ENCODE measurements at places on chromosomes 6 and 20.

DNA sequence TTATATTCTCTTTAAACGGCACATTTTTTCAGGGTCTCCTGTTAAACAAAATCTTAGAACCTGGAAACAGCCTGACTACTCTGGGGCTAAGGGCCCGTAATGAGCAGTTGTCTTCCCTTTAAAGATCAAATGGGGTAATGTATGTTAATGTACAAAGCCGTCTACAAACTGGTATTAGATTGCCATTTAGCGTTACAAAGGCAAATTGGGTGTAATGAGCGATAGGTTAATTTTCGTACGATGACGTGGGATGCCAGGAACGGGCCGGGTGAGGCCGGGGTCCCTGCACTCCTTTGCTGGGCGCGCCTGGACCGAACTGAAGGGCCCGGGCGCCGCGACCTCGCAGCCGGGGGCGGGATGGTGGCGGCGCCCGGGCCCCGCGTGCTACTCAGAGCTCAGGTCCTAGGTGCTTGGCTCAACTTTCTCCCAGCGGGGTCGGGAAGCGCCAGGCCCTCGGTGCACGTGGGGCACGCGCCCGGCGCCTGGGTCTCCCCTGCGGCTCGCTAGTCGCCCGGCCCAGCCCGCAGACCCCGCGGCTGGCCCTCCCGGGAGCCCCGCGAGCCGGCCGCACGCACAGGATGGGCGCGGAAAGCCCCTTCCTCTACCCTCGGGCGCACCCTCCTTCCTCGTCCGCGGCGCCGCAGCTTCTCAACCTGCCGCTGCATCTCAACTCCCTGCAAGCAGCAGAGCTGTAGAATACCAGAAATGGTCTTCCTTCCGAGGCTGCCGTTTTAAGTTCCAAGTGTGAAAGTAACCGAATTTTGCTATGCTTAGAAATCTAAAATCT lies 5.9 kb downstream of the NKX2-4 start:
- DNase-seq: no peak

DNA sequence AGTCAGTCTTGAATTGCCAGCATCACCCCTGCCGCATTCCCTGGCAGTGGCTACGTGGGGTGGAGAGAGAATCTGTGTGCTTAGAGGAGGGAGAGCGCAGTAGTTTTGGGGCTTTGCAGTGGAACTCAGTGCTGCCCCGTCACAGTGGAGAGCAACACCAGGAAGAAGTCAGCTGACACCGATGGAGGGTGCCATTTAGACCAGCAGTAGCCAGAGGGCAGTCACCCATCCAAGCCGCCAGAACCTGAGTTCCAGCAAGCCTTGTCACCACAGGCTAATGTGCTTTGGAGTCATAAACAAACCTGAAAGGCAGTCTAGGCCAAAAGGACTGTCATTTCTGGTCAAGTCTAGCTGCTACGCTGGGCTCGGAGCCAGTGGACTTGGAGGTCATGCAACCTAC lies 22.0 kb upstream of the PERP start:
- DNase-seq: no peak

- DNase-seq: no peak
These were observed 542 bp downstream of the USP49 start for GRCh38 chr6:41894366-41895299.

- no peak for DNase-seq
These were observed 90.2 kb upstream of the CCDC167 start for GRCh38 chr6:37589941-37590340.

DNA sequence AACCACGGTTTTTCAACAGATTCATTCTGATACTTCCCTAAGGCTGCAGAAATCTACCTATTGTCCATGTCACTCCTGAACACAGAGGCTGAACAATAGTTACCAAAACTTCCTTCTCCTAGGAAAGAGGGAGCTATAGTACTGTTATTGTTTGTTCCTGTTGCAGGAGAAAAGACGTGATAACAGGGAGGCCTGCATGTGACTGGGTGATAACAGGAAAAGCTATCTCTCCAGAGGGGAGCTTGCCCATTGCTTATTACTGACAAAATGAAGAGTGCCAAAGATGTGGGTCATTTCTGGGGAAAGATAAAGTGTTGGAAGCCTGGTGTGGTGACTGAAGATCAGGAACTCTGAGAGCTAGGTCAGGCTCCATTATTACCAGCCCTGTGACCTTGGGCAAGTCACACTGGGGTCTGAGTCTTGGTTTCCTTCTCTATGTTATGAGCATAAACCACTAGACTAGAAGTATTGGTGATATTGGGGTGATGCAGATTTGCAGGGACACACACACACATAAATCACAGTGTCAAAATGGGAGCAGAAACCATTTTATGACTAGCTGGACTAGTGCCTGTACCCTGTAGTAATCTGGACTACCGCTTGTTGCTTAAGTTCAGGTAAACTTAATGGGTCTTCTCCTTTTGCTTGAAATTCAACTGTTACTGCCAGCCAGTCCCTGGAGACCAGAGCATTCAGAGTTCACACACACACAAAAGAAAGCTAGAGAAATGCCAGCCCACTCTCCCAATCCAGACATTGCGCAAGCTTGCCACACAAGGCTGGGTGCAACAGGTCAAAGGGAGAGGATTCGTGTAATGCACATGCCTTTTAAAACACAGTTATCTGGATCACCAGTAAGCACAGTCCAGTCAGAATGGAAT lies 136.0 kb upstream of the CNR1 start:
- DNase-seq: no peak

- no peak for DNase-seq
These were observed 1.7 kb downstream of the MUCL3 start for GRCh38 chr6:30942338-30943060.

DNA sequence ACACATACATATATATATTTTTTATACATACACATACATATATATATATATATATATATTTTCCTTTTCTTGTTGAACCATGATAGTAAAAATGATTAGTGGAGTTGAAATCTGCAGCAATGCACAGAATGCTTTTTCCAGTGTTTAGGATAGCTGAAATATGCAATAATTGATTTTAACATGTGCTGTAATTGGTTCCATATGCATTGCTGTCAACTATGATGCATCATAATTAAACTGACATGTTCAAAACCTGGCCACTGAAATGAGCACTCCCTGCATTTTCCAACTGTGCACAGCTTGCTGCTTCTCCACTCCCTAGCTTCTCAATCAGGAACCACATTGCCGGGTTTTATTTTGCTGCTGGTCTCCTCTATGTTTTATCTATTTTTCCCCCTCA lies 358.3 kb downstream of the PAX1 start:
- DNase-seq: no peak

GRCh38 chr20:62129731-62130531 lies 7.7 kb downstream of the LSM14B start:
- DNase-seq: no peak

DNA sequence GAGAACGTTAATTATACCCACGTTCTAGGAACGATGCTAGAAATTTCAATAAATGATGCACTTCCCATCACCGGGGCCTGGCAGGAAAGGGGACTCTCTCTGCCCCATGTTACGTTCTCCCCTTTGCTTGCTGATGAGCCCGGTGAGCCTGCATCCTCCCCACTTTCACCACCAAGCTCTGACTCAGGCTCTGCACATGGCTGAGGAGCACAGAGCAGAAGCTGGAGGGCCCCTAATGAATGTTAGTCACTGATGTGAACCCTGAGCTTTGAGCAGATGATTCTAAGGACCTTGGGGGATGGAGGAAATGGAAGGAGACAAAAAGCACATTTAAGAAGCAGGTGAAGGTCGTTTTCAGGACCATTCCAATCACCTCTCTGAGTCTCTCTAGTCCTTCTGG lies 468.2 kb upstream of the ARID1B start:
- no peak for DNase-seq

DNA sequence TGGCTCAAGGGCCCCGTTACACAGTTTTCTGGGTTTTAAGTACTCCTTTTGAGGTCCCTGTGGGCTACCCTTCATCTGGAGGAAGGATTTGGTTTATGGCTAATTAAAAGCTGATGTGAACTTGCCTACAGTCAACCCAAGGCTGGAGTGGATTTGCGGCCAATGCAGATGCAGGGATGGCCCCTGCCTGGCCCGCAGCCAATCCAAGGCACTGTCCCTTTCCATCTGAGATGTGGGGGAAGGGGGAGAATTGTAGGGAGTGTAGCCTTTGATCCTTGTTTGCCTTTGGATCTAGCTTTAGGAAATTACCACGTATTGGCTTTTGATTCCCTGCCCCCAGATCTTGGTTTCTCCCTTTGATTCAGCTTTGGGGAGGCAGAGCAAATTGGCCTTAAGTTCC lies 128.0 kb upstream of the GGTLC1 start:
- no peak for DNase-seq

DNA sequence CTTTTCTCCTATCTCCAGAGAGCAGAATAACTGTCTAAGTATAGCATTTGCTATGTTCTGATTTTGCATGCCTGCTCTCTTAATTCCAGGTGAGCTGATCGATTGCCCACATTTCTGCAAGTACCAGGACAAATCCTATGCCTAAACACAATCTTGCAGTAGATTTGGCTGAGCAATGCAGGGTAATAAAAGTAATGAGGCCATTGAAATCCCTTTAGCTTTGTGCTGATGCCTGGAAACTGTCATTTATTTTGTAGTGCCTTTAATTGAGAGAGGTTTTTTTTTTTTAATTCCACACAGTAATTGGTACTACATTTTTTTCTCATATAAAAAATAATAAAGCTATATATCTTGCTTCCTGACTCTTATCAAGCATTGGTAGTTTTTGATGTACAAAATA lies 252.3 kb downstream of the NKAIN2 start:
- no peak for DNase-seq

DNA sequence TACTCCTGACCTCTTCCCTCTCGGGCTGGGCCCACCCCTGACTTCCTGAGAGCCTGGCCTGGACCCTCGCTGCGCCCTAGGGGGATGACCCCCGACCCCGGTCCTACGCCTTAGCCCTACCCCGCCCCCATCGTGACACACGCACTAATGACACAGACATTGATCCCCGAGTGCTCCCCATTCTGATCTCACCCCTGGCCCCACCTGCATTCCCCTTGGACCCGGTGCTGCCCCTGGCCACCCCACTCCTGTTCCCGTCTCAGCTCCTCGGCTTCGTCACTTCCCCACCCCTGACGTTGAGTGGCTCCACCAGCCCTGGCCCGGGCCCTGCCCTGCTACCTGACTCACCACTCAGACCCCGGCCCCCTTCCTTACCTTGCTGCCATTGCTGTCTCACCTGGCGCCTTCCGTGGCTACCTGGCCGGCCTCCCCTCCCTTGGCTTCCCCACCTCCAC lies 12.1 kb downstream of the RBCK1 start:
- DNase-seq: no peak

DNA sequence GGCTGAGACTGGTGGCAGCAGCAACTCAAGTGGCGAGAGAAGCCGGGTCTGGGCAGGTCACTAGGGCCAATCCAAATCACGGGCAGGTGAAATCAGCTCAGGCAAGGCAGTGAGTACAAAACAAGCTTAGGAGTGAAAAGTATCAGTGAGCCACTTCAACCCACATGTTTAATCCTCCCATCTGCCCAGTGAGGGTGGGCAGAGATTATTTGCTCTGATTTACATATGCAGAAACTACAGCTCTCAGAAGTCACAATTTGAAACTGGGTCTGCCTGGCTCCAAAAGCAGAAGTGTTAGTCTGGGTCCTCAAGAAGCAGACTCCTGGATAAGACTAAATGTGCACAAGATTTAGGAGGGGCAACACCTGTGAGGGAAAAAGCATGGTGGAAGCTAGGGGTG lies 173.7 kb upstream of the LRFN2 start:
- no peak for DNase-seq

DNA sequence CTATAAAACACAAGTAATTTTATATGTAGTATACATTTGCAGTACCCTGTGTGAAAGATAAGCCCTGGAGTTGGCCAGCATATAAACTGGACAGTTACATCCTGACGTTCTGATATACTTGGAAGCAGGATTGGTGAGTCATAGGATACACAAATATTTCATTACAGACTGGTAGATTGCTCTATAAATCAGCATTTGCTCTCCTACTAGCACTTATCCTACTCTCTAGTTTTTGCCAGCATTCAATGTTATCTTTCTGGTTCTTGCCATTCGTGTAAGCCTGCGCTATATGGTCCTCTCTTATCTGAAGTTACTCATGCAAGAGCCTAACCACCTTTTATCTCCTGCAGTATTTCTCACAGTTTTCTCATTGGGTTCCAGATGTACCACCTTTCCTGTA lies 680.2 kb upstream of the MMS22L start:
- no peak for DNase-seq

DNA sequence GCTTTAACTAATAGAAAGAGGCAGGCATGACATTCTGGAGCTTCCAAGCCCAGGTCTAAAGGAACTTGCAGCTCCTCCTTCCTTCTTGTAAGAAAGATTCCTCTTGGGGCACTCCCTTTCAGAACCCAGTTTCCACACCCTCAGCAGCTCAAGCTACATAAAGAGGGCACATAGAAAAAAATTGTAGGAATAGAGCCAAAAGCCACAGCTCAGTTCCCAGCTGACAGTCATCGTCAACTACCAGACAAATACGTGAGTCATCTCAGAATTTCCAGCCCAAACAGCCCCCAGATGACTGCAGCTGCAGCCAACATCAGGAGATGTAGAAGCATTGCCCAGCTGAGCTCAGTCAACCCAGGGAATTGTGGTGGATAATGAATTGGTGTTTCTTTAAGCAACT lies 349.8 kb upstream of the ARID1B start:
- peak; percentile 65 for DNase-seq

DNA sequence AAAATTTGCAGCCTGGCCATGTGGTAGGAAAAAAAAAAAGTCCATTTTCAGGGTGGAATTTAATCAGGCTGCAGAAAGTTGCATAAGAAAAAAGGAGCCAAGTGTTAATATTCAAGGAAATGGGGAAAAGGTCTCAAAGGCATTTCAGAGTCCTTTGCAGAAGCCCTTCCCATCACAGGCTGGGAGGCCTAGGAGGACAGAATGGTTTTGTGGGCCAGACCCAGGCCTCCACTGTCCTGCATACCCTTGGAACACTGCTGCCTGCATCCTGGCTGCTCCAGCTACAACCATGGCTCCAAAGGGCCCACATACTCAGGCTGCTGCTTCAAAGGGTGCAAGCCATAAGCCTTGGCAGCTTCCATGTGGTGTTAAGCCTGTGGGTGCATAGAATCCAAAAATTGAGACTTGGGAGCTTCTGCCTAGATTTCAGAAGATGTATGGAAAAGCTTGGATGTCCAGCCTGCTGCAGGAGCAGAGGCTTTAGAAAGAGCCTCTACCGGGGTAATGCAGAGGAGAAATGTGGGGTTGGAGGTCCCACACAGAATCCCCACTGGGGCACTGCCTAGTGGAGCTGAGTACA lies 239.0 kb upstream of the STXBP5 start:
- no peak for DNase-seq

- DNase-seq: no peak
These were observed 26.5 kb downstream of the HLA-DOB start for GRCh38 chr6:32790306-32790705.

DNA sequence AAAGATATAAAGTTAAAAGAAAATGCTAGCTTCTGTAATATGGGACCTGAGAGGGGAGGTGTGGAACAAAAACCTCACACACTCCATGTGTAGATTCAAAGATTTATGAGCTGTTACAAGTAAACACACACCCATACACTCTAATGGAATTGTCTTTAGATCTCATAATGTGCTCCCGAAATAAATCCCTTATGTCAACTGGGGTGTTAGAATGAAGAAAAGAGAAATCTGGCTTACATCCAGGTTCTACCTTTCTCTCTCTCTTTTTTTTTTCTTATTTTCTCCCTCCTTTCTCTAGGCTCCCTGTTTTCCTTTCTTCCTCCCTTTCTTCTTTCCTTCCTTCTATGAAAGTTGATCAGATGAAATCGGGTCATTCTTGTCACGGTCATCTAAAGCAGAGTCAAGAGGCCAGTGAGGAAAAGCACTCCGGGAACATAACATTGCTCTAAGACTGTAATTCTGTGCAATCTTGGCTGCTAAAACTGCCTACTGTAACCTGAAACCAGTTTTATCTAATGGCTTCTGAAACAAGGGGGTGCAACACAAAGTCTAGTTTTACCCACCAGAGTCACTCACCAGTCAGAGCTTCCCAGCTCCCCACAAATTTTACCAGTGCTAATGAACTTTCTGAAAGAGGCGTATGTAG lies 68.3 kb upstream of the BTBD3 start:
- no peak for DNase-seq
